ENCODE measurements at places on chromosomes 2 and 18.

DNA sequence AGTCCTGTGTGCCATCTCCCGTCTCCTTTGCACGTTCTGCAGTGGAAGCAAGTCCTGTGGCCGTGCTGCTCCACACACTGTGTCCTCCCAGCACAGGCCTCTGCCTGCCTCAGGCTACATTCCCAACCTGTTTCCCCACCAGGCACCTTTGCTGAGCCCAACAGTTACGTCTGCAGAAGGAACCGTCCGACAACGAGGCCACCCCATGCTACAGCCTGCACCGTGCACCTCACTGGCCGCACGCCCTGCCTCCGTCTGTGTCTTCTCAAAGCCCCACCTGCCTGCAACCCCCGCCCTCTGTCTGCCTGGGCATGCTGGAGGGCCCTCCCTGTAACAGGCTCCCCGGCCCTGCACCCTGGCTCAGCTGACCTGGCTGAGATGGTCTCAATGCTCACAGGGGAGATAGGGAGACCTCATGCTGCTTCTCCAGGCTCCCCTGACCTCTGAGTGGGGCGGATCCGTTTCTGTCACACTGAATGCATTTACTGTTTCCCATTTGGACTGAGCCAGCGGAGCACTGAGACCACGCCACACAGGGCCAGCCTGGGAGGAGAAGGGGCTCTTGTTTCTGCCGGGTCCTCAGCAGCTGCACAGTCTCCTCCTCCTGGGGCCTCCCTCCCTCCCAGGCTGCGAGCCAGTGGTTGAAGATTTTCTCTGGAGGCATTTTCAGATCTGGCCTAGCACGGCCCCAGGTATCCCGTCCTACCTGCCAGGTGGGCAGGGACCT is 109.1 kb upstream of the OTOS start:
- no peak for DNase-seq

- no peak for DNase-seq
Measured at GRCh38 chr2:66525606-66526005, 90.7 kb downstream of the MEIS1 start.

GRCh38 chr18:56804395-56804794 is 153.2 kb downstream of the WDR7 start:
- no peak for DNase-seq

DNA sequence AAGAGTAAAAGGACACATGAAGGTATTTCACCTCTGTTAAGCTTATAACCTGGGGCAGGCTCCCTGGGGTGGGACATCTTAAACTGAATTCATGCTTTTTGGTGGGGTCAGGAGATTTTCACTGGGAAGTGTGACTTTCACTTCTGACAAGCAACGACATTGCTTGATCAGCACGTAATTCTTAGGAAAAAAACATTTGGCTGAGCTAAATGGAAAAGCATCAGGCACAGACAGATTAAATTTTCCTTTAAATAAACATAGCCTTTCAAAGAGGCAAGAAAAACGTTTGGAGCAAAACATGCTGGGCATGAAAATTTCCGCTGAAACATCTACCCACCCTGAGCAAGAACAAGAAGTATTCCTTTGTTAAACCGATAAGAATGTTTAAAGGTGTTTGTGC is 674.0 kb upstream of the CELF4 start:
- DNase-seq: no peak

DNA sequence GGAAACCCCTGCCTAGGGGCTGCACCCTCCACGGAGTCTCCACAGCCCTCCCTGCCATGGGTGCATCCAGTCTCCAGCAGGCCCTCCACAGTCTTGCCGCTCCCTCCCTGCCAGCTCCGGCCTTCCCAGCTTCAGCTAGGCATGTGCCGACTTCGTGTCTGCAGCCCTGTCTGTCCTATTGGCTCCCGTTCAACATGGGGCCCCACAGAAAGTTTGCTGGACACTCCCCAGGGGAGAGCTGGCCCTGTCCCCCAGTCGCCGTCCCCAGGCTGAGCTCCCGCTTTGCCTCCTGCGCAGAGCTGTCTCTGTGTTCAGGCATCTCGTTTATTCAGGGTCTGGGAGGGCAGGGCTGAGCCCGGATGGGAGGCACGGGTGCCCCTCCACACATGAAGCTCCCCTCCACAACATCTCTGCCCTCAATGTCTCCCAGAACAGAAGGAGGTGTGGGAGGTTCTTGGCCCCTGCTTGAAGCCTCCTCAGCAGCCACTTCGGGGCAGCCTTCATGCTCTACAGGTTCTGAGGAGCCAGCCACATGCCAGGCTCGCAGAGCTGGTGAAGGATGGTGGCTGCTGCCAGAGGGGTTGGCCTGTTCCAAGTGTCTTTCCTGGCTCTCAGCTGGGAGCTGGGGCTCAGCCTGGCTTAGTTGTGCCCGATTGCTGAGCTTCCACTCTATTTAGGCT is 120.1 kb upstream of the PXDN start:
- DNase-seq: no peak

- DNase-seq: no peak
Measured at GRCh38 chr2:62304429-62305417, 108.8 kb downstream of the B3GNT2 start.

GRCh38 chr18:2656237-2656980 is 883 bp downstream of the SMCHD1 start:
- DNase-seq: peak; percentile 25

DNA sequence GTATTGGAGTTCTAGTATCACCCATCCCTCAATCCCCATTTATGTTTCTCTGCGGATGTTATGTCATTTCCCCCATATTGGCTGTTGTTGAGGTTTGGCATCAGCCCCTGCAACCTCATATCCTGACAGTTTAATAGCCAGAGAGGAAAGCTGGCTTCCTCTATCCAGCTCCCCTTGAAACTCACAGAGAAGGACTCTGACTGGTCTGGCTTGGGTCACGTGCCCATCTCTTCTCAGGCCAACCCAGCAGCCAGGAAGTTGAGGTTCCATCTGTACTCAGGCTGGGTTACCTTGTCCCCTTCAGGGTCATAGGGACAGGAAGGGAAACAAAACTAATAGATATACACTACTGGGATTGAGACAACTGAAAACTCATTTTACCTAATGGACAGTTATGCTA is 148.0 kb upstream of the SLC14A2 start:
- no peak for DNase-seq

GRCh38 chr18:76479351-76480238 is 15.4 kb downstream of the ZNF516 start:
- no peak for DNase-seq

GRCh38 chr2:16225071-16225470 is 284.7 kb downstream of the MYCN start:
- DNase-seq: no peak

Measured in stimulated activated CD8-positive, alpha-beta memory T cell treated with anti-CD3 and anti-CD28 coated beads, Interleukin-4, amount 100 ng/mL, for 1 hour (primary cell).